ENCODE measurements at places on chromosomes 16 and 17.

DNA sequence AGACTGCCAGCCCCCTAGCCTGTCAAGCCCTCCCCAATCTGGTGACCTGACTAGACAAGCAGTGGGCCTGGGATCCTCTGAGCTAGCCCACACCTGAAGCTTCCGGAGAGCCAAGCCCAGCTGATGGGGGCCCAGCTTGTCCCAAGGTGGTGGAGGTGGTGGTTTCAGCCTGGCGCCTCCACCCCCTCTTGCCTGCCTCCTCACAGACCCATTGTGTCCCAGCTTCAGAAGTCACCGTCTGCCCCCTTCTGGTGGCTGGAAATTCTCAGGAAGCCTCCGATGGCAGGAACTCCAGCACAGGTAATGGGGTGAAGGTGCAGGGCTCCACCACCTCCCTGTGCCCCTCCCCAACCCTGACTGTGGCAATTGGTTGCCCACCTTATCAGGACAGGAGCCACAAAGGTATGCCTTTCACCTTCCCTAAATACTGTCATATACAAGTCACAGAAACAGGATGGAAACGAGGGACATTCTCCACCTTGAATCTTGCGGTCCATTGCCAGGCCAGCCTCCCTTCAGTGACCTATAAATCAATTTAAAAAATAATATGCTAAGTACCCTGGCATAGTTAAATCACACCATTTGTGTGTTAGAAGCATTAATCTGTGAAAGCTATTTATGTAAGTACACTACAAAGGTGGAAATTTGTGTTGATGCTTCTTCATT, 66.0 kb upstream of the ZNF423 start:
- DNase-seq, result peak; percentile 60

GRCh38 chr16:68859828-68860227, 16.5 kb downstream of the TANGO6 start:
- no peak for DNase-seq

DNA sequence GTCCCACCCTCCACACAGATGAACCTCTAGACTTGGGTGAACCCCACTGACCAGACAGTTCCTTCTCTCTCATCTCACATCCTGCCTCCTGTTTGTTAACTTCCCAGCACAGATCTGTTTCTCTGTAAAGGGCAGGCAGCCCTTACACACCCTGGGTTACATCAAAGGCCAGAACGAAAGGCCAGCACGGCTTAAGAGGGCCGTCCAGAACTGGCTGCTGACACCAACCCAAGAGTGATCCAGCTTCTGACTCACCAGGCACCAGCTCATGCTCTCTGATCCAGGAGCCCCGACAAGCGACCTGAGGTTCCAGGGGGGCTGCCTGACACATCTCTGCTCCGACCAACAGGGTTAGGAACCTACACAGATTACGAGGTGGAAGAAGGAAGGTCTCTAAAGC, 86.9 kb downstream of the MRM3 start:
- DNase-seq, result peak; percentile 34

GRCh38 chr17:80716986-80717719, 172.5 kb downstream of the RPTOR start:
- no peak for DNase-seq

- DNase-seq, result no peak
These were observed 226.7 kb upstream of the ELAC2 start for GRCh38 chr17:13244513-13244912.

- no peak for DNase-seq
These were observed 529.1 kb downstream of the HS3ST4 start for GRCh38 chr16:26220894-26221293.

DNA sequence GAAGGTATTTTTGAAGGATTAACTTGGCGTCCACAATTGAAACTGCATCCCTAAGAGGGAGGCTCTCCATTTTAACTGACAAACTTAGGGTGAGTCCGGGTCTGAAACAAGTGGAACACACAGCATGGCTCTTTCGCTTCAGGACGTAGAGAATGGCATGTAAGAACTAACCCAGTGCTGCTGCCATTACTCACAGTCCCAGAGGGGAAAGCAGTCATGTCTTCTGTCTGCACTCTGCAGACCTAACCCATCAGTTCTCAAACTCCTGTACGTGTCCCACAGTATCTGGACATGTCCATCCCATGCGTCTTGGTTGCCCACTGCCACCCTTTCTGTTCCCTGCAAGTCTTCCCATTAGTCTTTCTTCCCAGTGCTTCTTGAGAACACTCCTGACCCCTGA, 563 bp downstream of the ST6GALNAC1 start:
- no peak for DNase-seq

GRCh38 chr16:81899601-81900000, 111.7 kb downstream of the SDR42E1 start:
- no peak for DNase-seq

GRCh38 chr16:86245351-86245750, 265.0 kb upstream of the FOXF1 start:
- no peak for DNase-seq
